ENCODE measurements at places on chromosomes 12 and 14. TPM values are rescaled to one million over a fixed set of nuclear protein-coding genes. Genes with fewer than 3 reads are reported as not detected.

Gene ANKRD33
- total RNA-seq, result not detected

Gene CMA1
- total RNA-seq, result not detected

Gene BRAP
- total RNA-seq, result 22.8 TPM

Gene SLC4A8
- total RNA-seq, result 0.28 TPM

Gene KRT4
- total RNA-seq, result not detected

Gene TEX22
- total RNA-seq, result 0.37 TPM

Gene WDHD1
- 8.7 TPM for total RNA-seq

Gene DIO3
- under 0.01 TPM for total RNA-seq

Gene MYF6
- total RNA-seq, result not detected

Gene KRT3
- not detected for total RNA-seq

Gene PTPRR
- 0.09 TPM for total RNA-seq

Gene MAP3K12
- total RNA-seq, result 40.3 TPM

All from smooth muscle cell of bladder (primary cell).